Bone marrow (tissue), 2 donors: ENCODE measurements at places on chromosomes 6 and 20.

DNA sequence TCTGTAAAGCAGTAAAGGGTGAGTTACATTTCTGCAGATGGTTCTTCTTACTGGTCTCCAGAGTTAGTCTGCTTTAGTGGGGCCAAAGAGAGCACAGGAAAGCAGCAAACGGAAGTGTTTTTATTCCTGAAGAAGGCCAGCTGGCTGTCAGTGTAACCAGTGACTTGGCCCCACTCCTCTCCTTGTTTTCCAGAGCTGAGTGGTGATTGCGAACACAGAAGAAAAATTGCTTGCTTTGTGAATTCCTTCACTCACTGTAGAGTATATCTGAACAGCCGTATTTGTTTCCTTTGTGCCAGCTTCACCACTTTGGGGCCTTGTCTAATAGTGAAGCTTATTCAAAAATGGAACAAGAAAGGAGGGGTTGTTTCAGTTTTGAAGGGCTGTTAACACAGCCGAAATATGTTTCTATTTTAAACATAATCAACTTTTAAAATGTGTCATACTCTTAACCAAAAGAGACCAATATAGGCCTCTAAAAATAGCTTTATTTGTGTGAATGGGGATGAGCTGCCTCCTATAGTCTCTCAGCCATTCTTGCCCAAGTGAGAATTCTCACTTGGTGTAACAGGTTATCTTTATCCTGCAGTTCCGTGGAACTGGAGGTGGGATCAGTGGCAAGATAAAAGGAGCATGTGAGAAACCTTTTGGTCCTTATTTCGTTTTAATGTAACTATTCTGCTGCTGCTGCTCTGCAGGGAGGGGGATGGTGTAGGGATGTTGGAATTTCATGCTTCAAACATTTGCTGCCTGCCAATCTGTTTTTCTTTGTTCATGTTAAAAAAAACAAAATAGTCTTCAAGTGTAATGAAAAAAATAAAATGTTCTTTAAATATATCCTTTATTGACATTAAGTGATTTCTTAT lies 37.8 kb downstream of the ZC2HC1B start:
- peak; percentile 46 for DNase-seq

GRCh38 chr6:73803562-73804241 lies 107.7 kb downstream of the CD109 start:
- DNase-seq, result no peak

DNA sequence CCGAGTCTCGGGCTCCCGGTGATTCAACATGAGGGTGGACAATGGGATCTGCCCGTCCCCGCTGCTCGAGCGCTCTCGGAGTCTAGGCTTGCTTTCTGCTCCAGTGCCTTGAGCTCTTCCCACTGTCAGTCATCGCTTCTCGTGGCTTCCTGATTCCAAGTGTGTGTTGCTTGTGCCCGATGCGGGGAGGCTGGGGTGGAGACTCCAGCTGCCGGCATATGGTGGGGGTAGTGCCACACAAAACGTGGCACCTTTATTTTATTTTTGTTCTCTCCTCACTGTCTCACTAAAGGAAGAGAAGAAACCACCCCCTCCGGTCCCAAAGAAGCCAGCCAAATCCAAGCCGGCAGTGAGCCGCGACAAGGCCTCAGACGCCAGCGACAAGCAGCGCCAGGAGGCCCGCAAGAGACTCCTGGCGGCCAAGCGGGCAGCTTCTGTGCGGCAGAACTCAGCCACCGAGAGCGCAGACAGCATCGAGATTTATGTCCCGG lies 14.8 kb upstream of the MYL9 start:
- DNase-seq, result no peak

DNA sequence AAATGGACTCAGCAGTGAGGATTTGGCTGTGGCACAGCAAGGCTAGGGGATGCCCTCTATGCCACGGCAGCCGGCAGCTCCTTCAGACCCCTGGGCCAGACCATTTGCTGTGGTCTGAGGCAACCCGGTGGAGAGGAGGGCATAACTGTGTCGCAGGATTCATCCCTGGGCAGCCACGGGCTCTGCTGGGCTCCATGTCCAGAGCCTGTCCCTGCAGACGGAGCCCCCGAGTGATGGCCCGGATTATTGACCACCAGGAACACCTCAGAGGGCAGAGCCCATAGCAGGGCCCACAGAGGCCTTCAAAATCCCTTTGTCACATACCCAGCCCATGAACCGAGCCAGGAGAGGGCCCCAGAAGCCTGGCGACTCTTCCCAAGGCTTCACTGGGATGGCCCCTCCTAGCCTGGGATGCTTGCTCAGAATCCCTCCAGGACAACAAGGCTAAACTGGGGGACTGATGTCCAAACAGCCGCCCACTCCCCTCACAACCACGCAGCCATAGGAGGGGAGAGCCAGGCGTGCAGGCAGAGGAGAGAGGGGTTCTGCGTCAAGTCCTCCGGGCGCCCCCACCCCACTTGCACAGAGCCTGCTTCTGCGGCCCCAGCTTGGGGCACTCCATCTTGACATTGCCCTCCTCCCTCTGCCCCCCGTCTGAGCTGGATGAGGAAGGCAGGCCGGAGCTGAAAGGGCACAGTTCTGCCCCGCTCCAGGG lies 68.2 kb upstream of the AFDN start:
- no peak for DNase-seq

- DNase-seq, result no peak
Measured at GRCh38 chr6:14863902-14864850, 381.7 kb upstream of the JARID2 start.

GRCh38 chr20:531608-532007 lies 12.0 kb downstream of the CSNK2A1 start:
- DNase-seq, result no peak

DNA sequence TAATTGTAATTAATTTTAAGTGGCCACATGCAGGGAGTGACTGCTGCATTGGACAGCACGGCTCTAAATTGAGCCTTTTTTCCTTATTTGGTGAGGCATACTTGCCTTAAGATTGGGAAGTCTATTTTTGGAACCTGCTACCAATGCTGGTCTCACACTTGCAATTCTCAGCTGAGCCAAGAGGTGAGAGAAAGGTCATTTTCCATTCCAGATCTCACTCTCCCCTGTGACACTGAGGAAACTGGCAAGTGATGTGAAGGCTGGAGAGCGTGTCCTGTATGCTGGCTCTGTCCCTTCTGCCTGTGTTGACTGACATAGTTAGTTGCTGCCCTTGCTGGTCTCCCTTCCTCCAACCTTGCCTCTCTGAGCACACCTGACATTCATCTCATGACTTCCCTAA lies 735 bp upstream of the MOG start:
- DNase-seq, result no peak

DNA sequence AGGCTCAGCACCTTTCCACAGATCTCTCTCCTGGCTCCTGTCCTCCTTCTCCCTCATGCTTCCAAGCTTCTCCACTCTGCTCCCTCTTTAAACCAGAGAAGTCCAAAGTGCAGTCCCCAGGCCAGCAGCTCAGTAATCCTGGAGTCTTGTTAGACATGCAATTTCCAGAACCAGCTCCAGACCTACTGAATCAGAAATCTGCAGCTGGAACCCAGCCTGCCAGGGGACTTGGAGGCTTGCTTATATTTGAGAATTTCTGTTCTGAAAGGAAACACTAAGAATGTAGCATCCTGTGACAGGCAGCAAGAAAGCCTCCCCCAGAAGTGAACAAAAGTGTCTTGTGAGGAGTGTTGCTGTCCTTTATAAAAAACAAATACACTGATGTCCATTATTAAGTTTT lies 438.1 kb downstream of the BCKDHB start:
- DNase-seq, result no peak

DNA sequence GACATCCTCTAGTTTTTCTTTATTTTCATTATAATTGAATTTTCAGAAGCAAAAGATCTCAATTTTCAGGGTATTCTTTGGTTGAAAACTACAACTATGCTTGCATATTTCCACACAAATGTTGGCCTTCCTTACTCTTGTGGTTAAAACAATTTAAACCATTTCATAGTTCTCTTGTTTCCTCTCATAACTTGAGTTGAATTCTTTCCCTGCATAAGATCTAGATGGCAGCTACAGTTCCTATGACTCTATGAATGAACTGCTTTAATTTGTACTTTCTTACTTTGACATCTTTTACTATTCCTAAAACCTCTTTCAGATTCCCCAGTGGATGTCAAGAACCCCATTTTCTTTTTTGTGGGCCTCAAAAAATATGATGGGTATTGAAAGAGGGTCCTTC lies 564.5 kb downstream of the NKAIN2 start:
- DNase-seq, result no peak

GRCh38 chr6:123306334-123306733 lies 310.3 kb downstream of the CLVS2 start:
- no peak for DNase-seq

DNA sequence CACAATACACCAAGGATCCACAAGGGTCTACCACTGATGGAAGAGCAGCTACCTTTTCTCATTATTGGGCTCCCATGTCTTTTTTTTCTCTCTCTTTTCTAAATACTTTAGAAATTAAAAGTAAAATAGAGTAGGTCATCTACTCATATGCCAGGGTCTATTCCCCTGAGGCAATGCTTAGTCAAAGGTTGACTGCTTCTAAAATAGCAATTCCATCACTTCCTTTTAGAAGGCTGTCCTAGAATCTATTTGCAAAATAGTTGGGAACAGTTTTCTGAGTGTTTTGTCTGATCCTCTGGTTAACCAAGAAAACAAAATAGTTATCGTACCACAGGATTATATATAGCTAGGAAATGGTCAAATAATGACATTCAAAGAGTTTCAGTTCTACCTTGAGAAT lies 174.1 kb downstream of the COL21A1 start:
- DNase-seq, result no peak

GRCh38 chr20:2150660-2151059 lies 49.0 kb downstream of the STK35 start:
- no peak for DNase-seq

DNA sequence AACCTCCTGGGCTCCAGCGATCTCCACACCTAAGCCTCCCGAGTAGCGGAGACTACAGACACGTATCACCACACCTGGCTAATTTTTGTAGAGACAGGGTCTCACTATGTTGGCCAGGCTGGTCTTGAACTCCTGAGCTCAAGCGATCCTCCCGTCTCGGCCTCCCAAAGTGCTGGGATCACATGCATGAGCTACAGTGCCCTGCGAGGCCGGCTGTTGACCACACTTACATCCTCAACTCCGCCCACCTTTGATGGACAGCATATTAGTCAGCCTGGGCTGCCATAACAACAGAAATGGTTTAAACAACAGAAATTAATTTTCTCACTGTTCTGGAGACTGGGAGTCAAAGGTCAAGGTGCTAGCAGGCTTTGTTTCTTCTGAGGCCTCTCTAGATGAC lies 107.7 kb downstream of the JPH2 start:
- DNase-seq, result no peak

- no peak for DNase-seq
Measured at GRCh38 chr20:60069656-60070055, 111.4 kb downstream of the CDH26 start.

DNA sequence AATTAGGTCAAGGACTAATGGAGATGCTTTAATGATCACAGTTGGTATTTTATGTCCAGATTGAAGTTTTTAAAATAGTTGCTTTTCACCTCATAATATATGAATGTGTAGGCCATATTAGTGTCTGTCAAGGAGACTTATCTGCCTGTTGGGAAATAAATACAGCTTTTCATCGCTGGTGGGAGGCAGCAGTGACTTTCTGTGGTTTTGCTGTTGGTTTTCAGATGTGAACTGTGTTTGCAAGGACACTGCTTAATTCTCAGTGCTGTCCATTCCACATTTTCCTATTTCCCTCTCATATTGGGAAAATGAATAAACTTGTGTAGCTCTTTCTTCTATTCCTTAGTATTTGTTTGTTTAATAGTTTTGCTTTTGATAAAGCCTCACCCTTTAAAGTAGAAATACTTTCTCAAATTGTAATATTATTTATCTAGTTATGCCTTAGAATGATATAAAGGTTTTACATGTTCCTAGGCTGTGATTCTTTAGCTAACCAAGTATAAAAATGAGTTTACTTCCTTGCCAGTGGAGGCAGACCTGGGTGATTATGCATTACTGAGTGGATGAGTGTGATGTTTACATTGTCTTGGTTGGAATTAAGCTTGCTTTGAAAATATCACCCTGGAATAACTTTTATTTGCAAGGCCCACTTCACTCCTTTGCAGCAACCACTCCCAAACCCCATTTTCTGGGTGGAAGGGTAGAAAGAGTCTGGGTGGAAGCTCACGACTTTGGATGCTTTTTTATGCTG lies 3.3 kb downstream of the PLCB4 start:
- no peak for DNase-seq

GRCh38 chr6:51049983-51050877 lies 231.6 kb downstream of the TFAP2B start:
- DNase-seq, result no peak

- no peak for DNase-seq
Measured at GRCh38 chr20:51910321-51911050, 108.2 kb upstream of the SALL4 start.

- no peak for DNase-seq
Measured at GRCh38 chr6:141532211-141532610, 600.5 kb upstream of the GJE1 start.

DNA sequence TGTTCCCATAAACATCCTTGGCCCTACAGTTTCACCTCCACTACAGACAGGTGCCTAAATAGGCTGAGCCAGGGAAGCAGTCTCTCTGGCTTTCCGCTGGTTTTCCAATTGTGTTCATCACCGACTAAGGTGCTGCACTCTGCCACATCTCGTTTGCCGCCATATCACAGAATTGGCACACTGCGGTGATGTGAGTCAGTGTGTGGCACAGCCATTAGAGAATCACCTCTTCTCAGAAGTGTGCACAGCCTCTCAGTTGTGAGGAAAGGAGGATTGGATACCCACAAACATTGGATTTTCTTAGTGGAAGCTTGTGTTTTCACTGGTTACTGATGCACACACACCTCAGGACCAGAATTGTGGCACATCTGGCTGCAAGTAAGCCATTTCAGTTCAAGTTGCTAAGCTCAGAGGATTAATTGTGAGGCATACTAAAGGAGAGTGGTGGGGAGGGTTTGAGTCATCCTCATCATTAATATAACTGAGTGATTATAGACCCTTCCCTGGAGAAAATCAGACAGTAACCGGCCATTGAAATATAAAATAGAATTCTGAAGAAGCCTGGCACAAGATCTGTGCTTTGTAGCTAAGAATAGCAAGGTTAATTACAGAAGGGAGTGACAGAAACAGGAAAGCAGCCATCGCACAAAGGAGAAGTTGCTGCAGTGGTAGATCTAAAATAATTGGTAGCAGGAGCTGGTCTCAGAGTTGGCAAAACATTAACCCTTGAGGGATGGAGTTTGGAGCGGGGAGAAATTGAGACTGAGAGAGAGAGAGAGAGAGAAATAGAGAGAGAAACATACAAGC lies 506.9 kb downstream of the LMBRD1 start:
- DNase-seq, result no peak

DNA sequence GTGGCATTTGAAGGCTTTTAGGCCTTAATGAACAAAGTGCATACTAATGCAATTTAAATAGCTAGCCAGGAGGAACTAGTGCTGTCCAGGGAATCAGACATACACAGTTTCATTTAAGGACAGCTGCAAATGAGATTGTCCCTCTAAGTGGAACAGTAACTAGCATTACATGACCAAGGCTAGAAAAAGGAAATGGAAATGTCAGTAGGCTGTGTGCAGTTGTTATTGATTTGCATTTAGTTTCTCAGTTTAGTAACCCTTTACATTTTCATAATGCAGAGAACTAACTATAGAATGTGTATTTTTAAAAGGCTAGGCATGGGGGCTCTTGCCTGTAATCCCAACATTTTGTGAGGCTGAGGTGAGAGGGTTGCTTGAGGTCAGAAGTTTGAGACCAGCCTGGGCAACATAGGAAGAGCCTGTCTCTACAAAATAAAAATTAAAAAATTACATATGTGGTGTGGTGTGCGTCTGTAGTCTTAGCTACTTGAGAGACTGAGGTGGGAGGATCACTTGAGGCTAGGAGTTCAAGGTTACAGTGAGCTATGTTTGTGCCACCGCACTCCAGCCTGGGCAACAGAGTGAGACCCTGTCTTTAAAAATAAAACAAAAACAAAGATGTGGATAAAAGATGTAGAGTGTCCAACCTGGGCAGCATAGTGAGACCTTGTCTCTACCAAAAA lies 468.0 kb downstream of the UTRN start:
- DNase-seq, result no peak
